ENCODE measurements at places on chromosomes 3 and 15. TPM values are rescaled to one million over a fixed set of nuclear protein-coding genes. Genes with fewer than 3 reads are reported as not detected.
A peak's percentile ranks its signal among the peaks of the same experiment; 100 is the strongest.

DNA sequence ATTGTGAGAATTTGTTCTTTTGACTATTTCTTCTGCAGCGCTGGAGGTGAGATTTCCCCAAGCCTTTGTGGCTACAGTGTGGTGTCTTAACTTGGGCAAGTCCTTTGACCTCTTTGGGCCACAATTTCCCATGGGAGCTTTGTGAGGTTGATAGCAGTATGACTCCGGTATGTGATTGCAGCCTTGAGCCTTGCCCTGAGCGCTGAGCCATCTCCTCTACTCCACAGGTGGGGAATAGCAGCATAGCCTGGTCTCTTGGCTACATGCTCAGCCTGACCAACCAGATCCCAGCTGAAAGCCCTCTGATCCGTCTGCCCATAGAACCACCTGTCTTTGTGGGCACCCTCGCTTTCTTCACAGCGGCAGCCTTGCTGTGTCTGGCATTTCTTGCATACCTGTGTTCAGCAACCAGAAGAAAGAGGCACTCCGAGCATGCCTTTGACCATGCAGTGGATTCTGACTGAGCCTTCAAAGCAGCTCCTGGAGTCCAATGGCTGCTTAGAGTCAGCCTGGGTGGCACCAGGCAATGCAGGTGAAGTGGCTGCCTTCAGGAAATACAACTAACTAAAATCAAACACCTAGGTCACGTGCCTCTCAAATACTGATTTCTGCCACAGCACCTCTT, 30.0 kb upstream of the RPL14 start:
- no peaks in the 10 kb centered on the region for H3K4me1 ChIP-seq
- no peaks in the 10 kb centered on the region for H3K36me3 ChIP-seq
- H3K4me3 ChIP-seq = no peak overlapping the region

DNA sequence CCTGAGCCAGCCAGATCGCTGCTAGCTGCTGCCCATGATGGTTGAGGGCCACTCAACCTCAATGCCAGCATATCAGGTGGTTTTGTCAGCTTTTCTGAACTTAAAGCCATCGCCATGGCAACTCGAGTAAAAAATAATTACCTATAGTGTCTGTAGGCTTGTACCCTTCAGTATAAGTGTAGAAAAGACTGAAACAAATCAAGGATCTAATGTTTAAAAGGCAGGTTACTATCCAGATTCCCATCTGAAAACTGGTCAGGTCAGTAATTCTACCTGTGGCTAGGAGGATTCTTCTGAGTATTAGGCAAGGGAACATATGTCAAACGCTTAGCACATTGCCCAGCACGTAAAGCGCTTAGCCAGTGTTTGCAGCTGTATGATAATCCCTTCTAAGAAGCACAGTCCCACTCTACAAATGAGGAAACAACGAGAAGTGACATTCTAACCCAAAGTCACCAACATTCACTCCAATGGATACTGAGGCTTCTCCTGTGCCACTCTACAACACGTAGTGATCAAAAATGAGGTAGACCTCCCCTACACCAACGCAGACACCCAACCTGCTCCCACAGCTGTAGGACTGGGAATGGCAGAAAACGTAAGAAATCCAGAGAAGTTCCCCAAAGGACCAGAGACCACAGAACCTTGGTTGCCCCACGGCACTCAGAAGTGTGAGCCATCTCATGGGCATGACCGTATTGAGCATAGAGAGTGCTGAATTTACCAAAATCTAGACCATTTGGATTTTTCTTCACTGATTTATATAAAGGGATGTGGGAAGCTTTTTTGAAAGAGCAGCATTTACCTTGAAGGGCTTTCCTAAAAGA, 55.3 kb downstream of the SLTM start:
- H3K27me3 ChIP-seq = no peaks in the 10 kb centered on the region
- H3K36me3 ChIP-seq = no peaks in the 10 kb centered on the region
- no peaks in the 10 kb centered on the region for H3K4me1 ChIP-seq
- DNase-seq = no peak

Gene TIMP4
- 3.3 TPM for total RNA-seq

Gene LRRIQ4
- total RNA-seq = not detected

DNA sequence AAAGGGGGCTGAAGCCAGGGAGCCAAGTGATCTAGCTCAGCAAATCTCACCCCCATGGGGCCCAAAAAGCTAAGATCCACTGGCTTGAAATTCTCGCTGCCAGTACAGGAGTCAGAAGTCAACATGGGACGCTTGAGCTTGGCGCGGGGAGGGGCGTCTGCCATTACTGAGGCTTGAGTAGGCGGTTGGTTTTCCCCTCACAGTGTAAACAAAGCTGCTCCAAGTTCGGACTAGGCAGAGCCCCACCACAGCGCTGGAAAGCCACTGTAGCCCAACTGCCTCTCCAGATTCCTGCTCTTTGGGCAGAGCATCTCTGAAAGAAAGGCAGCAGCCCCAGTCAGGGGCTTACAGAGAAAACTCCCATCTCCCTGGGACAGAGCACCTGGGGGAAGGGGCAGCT, 8.1 kb upstream of the SLC25A36 start:
- H3K4me3 ChIP-seq = no peak overlapping the region
- no peak for DNase-seq

Gene STAC
- total RNA-seq = 3.3 TPM

- H3K4me3 ChIP-seq = no peak overlapping the region
- H3K27ac ChIP-seq = no peak overlapping the region
- no peaks in the 10 kb centered on the region for H3K4me1 ChIP-seq
- H3K36me3 ChIP-seq = no peaks in the 10 kb centered on the region
- no peak for DNase-seq
Observed at GRCh38 chr3:10594915-10595314, 89.5 kb upstream of the ATP2B2 start.

Gene CCR3
- not detected for total RNA-seq

- no peaks in the 10 kb centered on the region for H3K4me1 ChIP-seq
- DNase-seq = no peak
- H3K27ac ChIP-seq = no peak overlapping the region
- no peak overlapping the region for H3K4me3 ChIP-seq
- no peaks in the 10 kb centered on the region for H3K36me3 ChIP-seq
Observed at GRCh38 chr3:11914041-11914440, 67.4 kb upstream of the TAMM41 start.

GRCh38 chr15:36359286-36359685, 220.1 kb upstream of the CDIN1 start:
- H3K4me3 ChIP-seq = no peak overlapping the region
- H3K27me3 ChIP-seq = no peaks in the 10 kb centered on the region
- DNase-seq = no peak
- H3K36me3 ChIP-seq = no peaks in the 10 kb centered on the region
- H3K27ac ChIP-seq = no peak overlapping the region
- H3K4me1 ChIP-seq = no peaks in the 10 kb centered on the region

DNA sequence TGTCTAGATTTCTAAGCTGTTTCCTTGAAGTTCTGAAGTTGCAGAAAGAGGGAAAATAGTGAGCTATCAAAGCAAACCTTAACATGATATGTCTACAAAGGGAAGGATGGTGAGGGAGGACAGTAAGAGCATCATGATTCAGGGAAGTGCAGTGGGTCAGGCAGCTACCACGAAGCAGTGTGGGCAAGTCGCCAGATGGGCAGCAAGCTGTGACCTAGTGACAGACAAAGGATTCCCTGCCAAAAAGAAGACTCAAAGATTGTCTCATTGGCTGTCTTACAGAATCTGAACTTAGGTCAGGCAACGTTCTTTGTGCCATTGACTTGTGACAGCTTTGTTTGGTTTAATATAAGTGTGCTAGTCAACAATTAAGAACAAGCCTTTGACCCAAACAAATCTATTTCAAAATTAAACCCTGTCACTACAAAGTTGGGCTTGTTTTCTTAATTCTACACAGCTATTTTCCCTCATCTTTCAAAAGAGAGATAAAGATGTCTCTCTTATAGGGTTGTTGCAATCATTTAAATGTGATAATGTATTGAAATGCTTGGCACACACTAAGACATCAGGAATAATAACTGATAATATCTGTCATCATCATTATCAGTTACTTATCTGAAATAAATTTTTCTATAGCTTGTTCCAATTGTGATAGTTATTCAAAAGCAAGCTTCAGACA, 153.3 kb downstream of the ECT2 start:
- no peak overlapping the region for H3K27ac ChIP-seq
- DNase-seq = no peak
- H3K4me3 ChIP-seq = no peak overlapping the region
- H3K4me1 ChIP-seq = no peaks in the 10 kb centered on the region
- H3K27me3 ChIP-seq = no peaks in the 10 kb centered on the region
- no peaks in the 10 kb centered on the region for H3K36me3 ChIP-seq

GRCh38 chr15:63501256-63502089, 2.9 kb upstream of the USP3 start:
- H3K4me1 ChIP-seq = no peaks in the 10 kb centered on the region
- peak overlapping the region; percentile 95 for H3K27ac ChIP-seq
- DNase-seq = peak; percentile 92
- H3K4me3 ChIP-seq = peak overlapping the region; percentile 16
